ENCODE measurements at places on chromosomes 7 and 10. TPM values are rescaled to one million over a fixed set of nuclear protein-coding genes. Genes with fewer than 3 reads are reported as not detected.

The PNLIPRP3 gene
- not detected for total RNA-seq

The GRID2IP gene
- 4.5 TPM for total RNA-seq

The GSTO1 gene
- total RNA-seq, result 223 TPM

The HOXA7 gene
- total RNA-seq, result not detected

The ITPRID1 gene
- total RNA-seq, result 4.6 TPM

The MOGAT3 gene
- not detected for total RNA-seq

The HMX2 gene
- total RNA-seq, result not detected

The BEND7 gene
- total RNA-seq, result 9.8 TPM

The SORCS1 gene
- 83.3 TPM for total RNA-seq

The CDK14 gene
- 11.4 TPM for total RNA-seq

The VWDE gene
- 11.8 TPM for total RNA-seq

The CPXM2 gene
- 1.7 TPM for total RNA-seq

The CYP2C18 gene
- total RNA-seq, result 0.16 TPM

The CFAP69 gene
- total RNA-seq, result 2.4 TPM

The ATOH7 gene
- 0.46 TPM for total RNA-seq

The REPIN1 gene
- 94.4 TPM for total RNA-seq

The ENO4 gene
- 1.1 TPM for total RNA-seq

The GLRX3 gene
- 119 TPM for total RNA-seq

The AKR1C4 gene
- not detected for total RNA-seq

The BICC1 gene
- total RNA-seq, result 0.27 TPM

The KCNH2 gene
- 4.4 TPM for total RNA-seq

The MBL2 gene
- total RNA-seq, result not detected

The ADRA2A gene
- not detected for total RNA-seq
